ENCODE measurements at places on chromosomes 4 and X. TPM values are rescaled to one million over a fixed set of nuclear protein-coding genes. Genes with fewer than 3 reads are reported as not detected.

The CT47B1 gene
- not detected for polyA plus RNA-seq

The FAM47A gene
- polyA plus RNA-seq, result not detected

DNA sequence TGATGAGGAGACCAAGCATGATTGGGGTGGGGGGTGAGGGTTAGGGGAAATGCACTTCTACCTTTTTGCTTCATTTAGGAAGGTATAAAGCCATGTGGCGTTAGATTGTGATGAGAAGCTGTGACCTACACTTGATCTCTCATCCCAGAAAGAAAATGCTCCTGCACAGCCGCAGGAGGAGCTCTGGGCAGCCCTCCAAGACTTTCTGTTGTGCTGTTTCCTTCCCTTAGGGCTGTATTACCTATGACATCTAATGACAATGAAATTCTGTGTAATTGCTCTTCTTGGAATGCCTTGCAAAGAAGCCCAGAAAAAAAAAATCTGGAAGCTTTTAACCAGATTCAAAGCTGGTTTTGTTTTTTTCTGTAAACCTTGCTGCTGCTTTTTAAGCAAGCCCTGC is 13.4 kb downstream of the PRPS2 start:
- DNase-seq, result no peak

GRCh38 chrX:105461016-105461415 is 240.5 kb upstream of the TEX13A start:
- no peak for DNase-seq

The HSFX1 gene
- 2.5 TPM for polyA plus RNA-seq
